Retinal pigment epithelial cell (primary cell): ENCODE measurements at places on chromosomes 7 and 10.

DNA sequence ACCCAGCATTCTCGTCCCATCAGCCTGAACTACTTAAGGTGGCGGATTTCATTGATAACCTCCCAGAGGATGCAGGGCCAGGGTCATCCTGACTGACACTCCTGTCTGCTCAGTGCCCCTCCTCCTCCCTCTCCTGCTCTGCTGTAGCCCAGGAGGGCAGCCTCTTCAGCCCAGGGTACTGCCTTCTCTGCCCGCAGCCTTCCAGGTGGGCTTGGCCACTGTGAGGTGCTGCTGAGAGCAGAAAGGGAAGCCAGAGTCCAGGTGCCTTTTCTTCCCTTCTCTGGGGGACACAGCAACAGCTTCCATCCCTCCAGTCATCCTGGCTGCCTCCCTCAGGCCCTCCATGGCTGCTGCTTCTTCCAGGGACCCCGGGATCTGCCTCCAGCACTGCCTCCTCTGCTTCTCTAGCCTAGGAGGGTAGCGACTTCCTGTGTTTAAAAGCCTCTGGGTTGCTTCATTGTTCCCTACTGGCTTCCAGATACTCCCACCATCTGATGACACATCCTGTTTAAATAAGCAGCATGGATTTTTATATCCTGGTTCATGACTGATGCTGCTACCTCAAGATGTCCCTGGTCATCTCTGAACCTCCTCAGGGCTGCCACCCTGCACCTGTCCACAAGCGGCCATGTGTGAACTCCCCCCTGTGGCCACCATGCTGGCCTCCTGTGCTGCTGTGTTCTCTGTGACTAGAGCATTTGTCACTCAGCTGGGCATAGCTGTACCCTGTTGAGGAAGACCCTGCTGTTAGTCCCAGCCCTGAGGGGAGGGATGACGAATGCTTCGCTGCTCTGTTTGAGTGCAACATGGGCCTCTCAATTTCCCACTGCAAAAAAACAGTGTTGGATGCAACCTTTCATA is 55.8 kb downstream of the AKR1C4 start:
- no peak for DNase-seq

- DNase-seq, result no peak
These were observed 9.2 kb upstream of the PWWP2B start for GRCh38 chr10:132387764-132388210.

GRCh38 chr7:118183428-118183785 is 557 bp upstream of the LSM8 start:
- no peak for DNase-seq

DNA sequence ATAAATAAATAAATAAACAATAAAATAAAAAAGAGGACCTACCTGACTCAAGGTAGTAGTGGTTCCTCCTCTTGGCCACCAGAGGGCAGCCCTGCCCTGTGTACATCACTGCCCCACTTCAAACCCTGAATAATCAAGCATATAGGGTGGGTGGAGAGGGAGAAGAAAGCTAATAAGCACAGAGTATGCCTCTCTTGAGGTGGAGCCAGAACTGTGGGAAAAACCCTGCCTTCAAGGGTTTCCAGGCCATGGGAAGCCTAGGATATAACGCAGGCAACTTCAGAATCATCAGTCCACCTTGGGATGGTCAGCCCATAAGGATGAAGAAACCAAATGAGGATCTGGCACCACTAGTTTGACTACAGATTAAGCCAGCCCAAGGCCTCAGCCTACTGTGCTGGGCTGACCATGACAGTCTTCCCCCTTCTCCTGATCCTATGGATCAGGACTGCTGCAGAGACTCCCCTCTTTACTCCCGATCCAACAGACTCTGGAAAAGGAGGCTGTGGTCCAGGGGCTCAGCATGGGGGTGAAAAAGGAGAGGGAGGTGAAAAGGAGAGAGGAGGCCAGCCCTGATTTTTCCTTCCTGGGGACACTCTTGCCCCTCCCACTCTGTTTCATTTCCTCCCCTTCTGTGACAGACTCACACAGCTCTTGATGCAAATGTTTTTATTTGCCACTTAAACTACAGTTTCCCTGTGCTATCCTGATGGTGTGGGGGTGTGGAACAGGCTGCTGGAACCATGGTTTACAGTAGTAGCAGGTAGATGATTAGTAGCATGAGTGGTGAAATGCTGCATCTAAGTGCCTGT is 10.1 kb downstream of the AVPI1 start:
- DNase-seq, result no peak

- DNase-seq, result no peak
These were observed 188.2 kb upstream of the MKLN1 start for GRCh38 chr7:131139462-131139861.

GRCh38 chr10:69802424-69803161 is 887 bp downstream of the COL13A1 start:
- no peak for DNase-seq

GRCh38 chr7:25476863-25477499 is 248.7 kb upstream of the NPVF start:
- DNase-seq, result no peak

GRCh38 chr7:156764016-156764669 is 123.6 kb downstream of the RNF32 start:
- peak; percentile 36 for DNase-seq

DNA sequence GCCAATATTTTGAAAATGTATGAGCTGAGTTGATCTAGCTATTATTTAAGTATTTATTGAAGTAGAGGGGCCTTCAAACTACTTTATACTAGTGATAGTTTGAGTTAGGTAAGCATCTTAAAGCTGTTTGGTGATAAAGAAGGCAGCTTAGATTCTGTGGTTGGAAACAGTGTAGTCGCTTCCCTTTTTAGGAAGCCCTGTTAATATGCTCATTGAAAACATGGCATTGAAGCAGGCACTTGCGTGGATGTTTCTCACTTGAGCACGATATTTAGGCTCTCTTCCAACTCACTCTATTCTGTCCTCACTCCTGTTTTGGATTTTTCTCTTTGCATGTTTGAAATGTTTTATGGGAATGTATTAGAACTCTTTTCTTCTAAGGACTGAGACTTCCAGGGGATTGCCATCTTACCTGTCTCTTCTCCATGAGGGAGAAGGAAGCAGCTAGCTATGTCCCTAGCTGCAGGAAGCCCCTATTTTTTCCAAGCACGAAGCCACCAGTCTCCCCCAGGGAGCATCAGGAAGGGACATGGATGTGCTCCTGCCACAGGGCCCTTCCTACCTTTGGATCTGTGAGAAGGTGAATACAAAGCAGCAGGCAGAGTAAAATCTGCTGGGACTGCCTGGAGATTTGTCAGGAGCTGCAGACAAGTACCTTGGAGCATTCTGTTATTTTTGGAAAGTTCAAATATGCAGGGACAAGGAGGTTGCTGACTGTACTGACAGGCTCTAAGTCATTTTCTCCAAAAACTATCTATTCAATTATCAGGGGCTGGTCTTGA is 22.0 kb upstream of the BMPR1A start:
- DNase-seq, result no peak

GRCh38 chr7:37656913-37657530 is 26.5 kb upstream of the GPR141 start:
- DNase-seq, result no peak
